ENCODE measurements at places on chromosomes 12 and 14.
A peak's percentile ranks its signal among the peaks of the same experiment; 100 is the strongest.

- no peak for DNase-seq
Measured at GRCh38 chr12:107641154-107641553, 44.4 kb upstream of the PWP1 start.

GRCh38 chr14:90402016-90402415 lies 5.2 kb downstream of the CALM1 start:
- DNase-seq, result no peak

DNA sequence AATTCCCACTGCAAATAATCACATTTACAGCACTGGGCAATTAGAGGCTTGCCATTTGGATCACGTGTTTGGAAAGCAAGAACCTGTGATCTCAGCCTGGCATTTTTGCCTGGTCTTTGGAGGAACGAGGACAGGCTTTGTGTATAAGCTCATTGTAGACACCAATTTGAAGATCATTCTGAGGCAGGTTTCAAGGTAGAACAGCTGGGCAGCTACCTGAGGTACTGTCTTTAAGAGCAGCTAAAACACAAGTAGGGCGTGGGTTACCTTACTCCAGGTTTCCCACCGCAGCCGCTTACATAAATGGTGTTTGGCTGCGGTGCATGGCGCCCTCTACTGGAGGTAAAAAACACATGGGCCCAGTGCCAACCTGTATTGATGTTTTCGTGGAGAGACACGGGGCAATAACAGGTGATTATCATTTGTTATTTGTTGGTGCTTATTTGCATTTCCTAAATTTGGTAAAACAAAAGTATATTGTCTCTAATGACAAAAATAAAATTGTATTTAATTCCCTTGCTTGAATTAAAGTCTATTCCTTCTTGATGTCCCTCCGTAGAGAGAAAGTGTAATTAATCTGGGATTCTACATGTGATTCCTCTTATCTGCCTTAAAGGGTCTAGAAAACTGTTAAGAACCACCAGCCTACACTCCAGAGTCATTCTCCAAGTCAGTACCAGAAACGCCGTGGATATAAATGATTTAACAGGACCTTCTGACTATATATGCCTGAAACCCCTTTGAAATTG lies 69.7 kb downstream of the SVOP start:
- peak; percentile 31 for DNase-seq

- peak; percentile 45 for DNase-seq
Measured at GRCh38 chr12:127280393-127281275, 986.3 kb upstream of the TMEM132C start.

DNA sequence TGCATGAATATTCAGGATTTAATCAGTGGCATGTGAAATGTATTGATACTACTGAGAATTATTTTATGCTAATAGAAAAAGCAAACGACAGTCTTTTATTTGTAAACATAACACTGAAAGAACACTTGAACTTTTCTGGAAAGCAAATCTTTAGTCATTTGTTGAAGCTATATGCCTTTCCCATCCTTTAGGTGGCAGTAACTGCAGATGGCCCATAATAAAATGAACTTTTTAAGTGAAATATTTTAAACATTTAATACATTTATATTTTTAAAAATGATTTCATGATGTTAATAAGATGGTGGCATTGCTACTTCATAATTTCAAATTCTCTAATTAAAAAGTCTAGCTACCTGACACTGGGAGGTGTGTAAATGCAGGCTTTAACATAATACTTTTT lies 13.9 kb upstream of the KRR1 start:
- no peak for DNase-seq

- no peak for DNase-seq
Measured at GRCh38 chr12:99388671-99389195, 258.8 kb upstream of the GARIN6 start.

- DNase-seq, result no peak
Measured at GRCh38 chr14:61033855-61034254, 52.8 kb downstream of the SLC38A6 start.

GRCh38 chr12:69118516-69118915 lies 120.9 kb upstream of the CPSF6 start:
- no peak for DNase-seq

DNA sequence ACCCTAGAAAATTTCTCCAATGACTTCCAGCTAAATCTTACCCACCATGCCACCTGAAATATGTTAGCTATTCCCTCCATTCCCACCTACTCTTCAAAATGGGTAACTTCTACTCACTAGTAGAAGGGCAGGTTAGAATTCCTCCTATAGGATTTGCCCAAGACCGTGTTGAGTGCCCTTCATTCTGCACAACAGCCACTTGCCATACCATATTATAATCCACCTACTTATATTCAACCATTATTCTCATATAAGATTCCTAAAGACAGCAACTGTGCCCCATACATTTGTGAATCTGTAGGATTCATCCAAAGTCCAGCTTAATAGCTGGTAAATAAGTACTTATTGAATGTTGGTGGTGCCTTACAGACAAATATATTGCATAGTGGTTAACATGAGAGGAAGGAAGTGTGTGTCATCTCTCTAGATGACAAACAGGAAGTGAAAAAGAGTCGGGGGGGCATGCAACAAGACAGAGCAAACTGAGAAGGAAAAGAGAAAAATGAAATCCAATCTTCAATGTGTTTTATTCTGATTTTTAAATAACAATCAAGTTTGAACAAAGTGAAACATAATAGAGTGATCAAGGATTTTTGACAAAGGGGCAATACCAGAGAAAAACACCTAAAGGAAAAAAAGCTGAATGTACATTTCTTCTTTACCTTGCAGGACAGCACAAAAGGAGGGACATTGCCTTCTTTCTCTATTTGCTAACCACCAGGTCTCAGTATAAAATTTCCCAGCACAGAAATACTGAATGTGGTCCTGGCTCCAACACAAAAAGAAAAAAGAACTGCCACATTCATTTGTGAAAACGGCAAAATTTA lies 389.3 kb upstream of the USP15 start:
- DNase-seq, result no peak

- no peak for DNase-seq
Measured at GRCh38 chr12:92418381-92418780, 272.7 kb upstream of the BTG1 start.

- DNase-seq, result no peak
Measured at GRCh38 chr14:59564366-59564765, 12.2 kb downstream of the CCDC175 start.

- DNase-seq, result peak; percentile 53
Measured at GRCh38 chr12:1130164-1130563, 139.1 kb downstream of the ERC1 start.

GRCh38 chr14:77554816-77555599 lies 56.4 kb upstream of the ISM2 start:
- DNase-seq, result no peak

DNA sequence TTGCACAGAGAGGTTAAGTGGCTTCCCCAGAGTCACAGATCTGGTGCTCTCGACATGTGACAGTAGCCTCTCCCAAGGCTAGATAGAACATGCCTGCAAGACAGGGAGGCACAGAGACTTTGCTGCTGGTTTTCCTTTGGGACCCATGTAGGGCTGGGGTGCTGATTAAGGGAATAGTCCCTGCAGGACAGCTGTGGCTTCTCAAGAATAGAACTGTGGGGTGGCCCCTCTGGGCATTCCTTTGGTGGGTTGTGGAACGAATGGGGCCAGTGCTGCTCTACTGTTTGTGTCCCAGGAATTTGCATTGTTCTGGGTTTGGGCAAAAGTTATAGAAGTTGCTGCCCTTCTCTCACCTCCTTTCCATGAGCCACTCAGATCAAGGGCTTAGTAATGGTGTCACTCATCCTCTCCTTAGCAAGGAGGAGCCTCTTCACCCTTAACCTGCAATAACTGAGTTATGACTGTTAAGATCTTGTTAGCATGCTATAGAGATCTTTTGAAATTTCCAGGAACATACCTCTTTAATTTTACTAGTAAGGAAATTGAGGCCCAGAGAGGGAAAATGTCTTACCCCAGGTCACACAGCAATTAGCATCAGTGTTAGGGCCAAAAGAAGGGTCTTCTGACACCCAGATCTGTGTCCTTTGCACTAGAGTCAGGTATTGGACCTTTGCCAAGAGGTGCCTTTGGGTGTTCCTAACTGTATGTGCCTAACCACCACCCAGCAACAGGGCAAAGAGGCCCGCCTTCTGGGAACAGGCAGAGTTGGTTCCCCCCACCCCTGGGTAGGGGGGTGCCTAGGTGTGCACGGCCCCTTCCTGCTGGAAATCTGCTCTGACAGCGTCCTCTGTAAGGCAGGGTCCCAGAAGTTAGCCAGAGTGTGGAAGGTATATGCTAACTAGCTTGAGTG lies 31.4 kb downstream of the CD9 start:
- no peak for DNase-seq

GRCh38 chr14:50533241-50533705 lies 904 bp upstream of the MAP4K5 start:
- no peak for DNase-seq

- DNase-seq, result no peak
Measured at GRCh38 chr12:10363914-10364814, 25.7 kb downstream of the KLRK1 start.

DNA sequence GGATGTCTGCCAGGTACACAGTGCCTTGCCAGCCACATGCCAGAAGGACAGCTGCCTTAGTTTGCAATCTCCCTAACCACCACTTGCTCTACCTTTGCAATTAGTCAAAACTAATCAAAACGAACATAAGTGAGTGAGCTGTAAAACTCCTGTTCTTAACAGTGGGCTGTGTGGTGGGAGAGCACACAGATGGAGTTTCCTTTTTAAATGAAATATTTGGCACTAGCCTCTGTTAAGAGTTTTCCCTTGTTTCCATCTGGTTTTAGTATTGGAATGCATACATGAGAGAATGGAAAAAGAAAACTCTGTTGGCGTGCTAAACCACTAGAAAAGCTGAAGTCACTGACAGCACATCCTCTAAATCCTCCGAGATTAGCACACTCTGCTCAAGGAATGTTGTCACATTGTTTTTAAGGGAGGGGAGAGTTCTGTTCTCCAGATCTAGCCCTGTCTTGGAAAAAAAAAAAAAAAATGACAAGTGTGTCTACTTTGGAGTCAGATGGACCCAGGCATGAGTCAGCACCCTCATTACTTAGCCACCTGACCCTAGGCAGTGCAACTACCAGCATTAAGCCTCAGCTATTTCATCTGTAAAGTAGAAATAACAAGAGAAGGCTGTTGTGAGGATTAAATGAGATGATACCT lies 83.9 kb downstream of the STXBP6 start:
- DNase-seq, result no peak

DNA sequence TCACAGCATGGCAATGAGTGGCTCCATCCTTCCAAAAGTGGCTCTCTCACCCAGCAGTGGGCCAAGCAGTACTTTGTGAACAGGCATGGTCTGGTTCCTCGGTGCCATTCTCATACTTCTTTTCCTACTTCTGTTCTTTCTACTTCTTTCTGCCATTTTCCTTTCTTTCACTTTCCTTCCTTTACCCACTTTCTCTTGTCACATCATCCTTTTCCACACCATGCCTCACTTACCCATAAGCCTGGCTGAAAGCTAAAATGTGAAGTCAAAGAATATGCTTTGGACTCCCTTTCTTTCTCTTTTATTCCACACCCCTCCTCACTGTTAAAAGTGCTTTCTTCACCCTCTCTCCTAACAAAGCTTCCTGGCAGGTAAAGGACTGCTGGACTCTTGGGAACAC lies 57.0 kb downstream of the PTHLH start:
- DNase-seq, result no peak

DNA sequence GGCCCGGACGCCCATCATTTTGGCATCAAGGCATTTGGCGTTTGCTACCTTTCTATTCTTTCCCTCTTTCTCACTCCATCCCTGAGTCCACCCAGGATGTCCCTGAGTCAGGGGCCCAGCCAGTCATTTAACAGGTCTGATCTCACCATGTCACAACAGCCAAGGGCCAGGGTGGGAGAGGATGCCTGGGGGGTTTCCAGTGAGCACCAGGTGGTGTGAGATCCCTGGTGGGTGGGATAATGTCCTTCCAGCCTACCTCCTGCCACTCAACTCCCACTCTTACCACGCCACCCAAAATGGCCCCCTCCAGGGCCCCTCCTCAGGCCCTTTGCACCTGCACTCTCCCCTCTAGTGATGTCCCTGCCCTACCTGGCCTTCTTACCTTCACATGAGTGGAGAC lies 310.8 kb downstream of the BCL11B start:
- DNase-seq, result no peak
